Upper lobe of left lung (tissue), 6 donors: ENCODE measurements at places on chromosomes 5 and 9.

DNA sequence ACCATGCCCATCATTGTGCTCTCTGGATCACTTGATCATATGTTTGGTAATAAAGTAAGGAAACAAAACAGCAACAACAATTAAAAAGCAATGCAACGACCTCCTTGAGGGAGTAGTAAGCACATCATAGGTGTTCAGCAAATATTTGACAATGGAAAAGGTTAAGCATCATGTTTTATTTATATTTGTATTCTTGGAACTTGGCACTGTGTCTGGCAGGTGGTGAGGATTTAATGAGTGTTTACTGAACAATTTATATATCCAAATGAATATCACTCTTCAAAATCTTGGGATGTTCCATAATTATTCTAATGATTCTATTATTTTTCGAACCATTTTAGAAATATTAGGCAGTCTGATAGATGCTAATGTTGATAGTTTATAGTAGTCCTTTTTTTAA lies 6.2 kb downstream of the PIP5K1B start:
- no peak for DNase-seq

- DNase-seq, result no peak
Observed at GRCh38 chr5:61687371-61687770, 355.3 kb downstream of the ZSWIM6 start.

- DNase-seq, result no peak
Observed at GRCh38 chr5:40838086-40838485, 3.1 kb upstream of the RPL37 start.

- no peak for DNase-seq
Observed at GRCh38 chr9:120808931-120809330, 15.7 kb upstream of the FBXW2 start.

GRCh38 chr9:127370147-127370579 lies 26.8 kb upstream of the SLC2A8 start:
- DNase-seq, result no peak

DNA sequence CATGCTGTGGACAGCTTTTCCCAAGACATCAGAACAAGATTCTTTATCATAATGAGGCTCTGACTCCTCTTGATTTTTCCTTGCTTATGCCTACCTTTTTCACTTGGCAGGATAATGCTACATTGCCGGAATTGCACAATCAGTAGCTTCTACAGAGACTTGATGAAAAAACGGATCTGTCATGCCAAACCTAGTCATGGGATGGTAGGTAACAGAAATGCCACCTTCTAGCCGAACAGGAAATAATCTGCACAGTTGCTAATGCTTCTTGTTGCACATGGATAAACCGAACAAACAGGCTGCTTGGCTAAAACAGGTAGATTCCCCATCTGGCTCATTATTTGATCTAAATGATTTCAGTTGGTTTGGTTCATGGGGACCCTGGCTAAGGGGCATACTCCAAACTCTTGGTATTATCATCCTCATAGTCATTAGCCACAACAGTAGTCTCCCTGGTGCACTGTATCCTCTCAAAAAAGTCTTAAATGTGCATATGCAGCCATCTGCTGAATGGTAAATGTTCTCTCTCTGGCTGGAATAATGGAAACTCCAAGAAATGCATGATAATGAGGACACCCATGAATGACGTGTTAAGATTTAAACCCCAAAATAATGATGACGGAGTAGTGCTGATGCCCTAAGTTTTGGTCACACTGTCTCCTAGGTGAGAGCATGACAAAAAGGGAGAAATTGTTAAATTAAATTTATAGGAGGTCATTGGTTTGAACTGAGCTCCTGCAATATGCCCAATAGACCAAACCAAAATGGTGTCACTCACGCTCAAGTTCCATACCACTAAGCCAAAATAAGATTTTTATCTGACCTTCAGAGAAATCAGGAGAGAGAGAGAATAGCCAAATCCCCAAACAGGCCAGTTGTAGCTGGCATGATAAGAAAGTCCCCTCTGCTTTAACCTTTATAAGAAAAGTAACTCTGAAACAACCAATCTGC lies 47.0 kb downstream of the RAPGEF1 start:
- DNase-seq, result no peak

DNA sequence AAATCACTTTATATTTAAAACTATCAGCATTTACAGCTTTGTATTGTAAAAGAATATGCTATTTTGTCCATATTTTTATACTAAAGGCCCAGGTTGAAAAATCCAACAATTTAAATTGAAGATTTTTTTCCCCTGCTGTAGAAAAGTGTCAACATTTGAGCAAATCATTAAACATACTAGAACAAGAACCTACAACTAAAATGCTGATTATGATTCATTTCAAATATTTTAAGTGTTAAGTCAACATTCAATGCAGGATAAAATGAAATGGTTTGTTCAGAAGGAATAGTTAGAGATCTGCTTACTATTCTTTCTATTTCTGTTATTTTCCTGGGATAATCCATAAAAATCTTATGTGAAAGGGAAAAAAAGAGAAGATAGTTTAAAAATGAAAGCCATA lies 866.5 kb upstream of the DMAC1 start:
- no peak for DNase-seq

- DNase-seq, result no peak
Observed at GRCh38 chr5:89758146-89758545, 651.4 kb downstream of the CETN3 start.

GRCh38 chr5:110478895-110479294 lies 247.6 kb downstream of the TMEM232 start:
- no peak for DNase-seq

DNA sequence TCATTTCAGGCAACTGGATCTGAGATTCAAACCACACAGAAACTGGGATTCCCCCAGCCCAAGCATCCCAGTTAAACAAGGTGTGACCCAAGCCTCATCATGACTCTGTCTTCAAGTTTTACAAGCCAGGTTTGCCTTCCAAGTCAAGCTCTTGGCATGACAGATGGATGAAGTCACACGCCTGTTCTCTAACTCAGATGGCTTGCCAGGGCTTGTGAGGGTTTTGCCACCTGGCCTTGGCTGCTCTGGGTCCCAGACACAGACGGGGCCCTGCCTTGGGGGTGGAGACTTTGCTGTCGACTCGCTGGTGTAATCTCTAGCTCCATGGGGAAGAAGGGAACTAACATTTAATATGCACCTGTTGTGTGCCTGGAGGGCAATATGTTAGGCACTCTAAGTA lies 95.8 kb upstream of the RARS1 start:
- no peak for DNase-seq

DNA sequence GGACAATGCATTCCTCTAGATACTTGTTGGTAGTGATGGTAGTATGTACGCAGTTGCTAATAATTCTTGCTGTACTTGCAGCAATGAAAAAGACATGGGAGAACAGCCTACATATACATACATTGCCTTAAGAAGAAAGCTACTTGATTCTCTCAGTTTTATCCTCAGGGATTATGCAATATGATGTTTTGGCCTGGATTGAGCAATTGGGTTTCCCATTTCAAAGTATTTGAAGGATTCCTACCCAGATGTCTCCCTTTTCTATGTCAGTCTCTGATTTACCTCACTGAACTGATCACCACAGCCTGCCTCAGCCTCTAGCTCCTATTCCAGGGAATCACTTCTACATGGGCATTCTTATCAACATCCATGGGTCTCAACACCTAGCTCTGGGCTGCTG lies 210.1 kb upstream of the CDH10 start:
- no peak for DNase-seq

DNA sequence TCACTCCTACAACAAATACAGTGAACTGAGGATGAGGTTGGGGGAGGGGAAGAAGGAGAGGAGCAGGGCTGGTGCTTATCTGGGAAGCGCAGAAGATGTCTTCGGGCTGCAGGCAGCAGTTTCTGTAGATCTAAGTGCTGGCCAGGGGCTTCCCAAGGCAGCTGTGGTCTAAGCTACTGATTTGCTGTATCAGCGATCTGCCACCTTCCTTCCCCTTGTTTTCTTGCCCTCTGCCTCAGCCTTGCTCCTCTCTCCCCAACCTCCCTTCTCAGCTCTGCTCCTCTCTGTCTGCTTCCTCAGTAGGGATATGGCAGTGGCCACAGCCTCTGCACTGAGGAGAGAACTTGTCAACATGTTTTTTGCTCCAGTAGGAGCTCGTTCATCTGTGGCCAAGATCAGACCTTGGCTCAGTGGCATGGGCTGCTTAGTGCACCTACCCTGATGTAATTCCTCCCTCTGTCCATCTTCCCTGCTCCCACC lies 42.8 kb upstream of the IL6ST start:
- DNase-seq, result no peak

- DNase-seq, result no peak
Observed at GRCh38 chr5:113488645-113489184, 462 bp upstream of the MCC start.

- DNase-seq, result peak; percentile 77
Observed at GRCh38 chr9:137612741-137613142, 6.1 kb upstream of the EHMT1 start.
